Nephron progenitor cell (in vitro differentiated cells): ENCODE measurements at places on chromosomes 11 and 22.

GRCh38 chr11:17386331-17387084 is 2.0 kb downstream of the KCNJ11 start:
- peak overlapping the region; percentile 62 for H3K4me3 ChIP-seq
- H3K27ac ChIP-seq = no peak overlapping the region
- H3K27me3 ChIP-seq = peaks cover 46% of the 10 kb centered on the region
- H3K4me1 ChIP-seq = peaks cover 18% of the 10 kb centered on the region
- no peaks in the 10 kb centered on the region for H3K36me3 ChIP-seq

DNA sequence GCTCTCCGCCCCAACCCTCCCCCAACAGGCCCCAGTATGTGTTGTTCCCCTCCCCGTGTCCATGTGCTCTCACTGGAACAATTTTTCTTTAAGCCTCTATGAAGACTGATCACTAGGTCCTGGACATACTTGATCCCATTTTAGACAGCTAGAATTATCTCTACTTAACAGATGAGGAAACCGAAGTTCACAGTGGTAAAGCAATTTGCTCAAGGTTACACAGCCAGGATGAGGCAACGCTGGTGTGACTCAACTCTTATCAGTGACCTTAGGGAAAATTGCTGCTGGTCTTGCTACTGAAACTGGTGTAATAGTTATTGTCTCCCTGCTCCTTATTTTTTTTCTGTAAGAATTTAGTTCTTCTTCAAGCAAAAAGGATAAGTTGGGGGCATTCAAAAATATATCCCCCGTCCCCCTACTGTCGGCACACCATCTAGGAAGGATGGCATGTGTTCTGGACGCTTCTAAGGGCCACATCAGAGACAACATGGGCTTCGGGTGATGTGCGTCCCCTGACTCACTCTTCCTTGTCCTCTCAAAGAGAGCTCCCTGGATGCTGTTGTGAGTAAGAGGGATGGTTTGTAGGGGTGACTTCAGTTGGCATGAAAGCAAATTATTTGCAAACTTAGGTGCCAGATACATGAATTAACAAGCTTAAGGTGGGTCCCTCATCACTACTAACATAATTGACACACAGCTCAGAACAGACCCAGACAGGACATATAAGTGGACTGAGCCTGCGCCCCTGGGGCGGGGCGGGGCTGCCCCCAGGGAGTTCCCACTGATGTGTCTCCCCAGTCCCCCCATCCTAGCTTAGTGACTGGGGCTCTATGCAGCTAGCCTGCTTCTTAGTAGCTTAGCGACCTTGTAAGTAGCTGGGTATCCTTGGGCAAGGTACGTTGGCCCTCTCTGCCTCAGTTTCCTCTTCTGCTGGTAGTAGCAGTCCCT is 23.6 kb upstream of the ALX4 start:
- H3K36me3 ChIP-seq = no peaks in the 10 kb centered on the region
- DNase-seq = no peak
- no peak overlapping the region for H3K27ac ChIP-seq
- peaks cover 71% of the 10 kb centered on the region for H3K4me1 ChIP-seq
- peaks cover 100% of the 10 kb centered on the region for H3K27me3 ChIP-seq

- peak overlapping the region; percentile 95 for H3K4me3 ChIP-seq
- H3K27ac ChIP-seq = no peak overlapping the region
- peaks cover 12% of the 10 kb centered on the region for H3K36me3 ChIP-seq
- peaks cover 14% of the 10 kb centered on the region for H3K27me3 ChIP-seq
- no peak for DNase-seq
These were observed 1.7 kb upstream of the USP28 start for GRCh38 chr11:113876798-113877669.

DNA sequence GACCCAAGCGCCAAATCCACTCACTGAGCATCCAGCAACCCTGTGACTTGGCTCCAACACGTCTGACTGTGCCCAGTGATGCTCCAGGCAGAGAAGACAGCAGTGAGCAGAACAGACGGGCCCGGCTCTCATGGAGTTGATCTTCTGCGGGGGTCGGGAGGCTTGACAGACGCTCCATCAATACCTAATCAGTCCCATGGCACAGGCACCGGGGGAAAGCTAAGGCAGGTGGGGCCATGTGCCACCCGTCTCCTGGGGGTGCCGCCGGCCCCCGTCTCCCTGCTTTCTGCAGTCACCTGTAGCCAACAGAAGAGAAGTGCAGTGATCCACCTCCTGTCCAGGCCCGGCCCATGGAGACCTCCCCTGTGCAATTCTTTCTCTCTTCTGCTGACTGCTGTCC is 47.5 kb downstream of the LINC01488 start:
- no peaks in the 10 kb centered on the region for H3K36me3 ChIP-seq
- H3K4me1 ChIP-seq = peaks cover 39% of the 10 kb centered on the region
- H3K27me3 ChIP-seq = peaks cover 26% of the 10 kb centered on the region
- H3K27ac ChIP-seq = no peak overlapping the region
- H3K4me3 ChIP-seq = no peak overlapping the region

- peak; percentile 77 for DNase-seq
- no peak overlapping the region for H3K4me3 ChIP-seq
- peaks cover 34% of the 10 kb centered on the region for H3K4me1 ChIP-seq
- peaks cover 4% of the 10 kb centered on the region for H3K36me3 ChIP-seq
- no peak overlapping the region for H3K27ac ChIP-seq
- H3K27me3 ChIP-seq = no peaks in the 10 kb centered on the region
These were observed 71.6 kb downstream of the LRP5 start for GRCh38 chr11:68383976-68384501.

GRCh38 chr22:46045459-46046298 is 68.7 kb upstream of the WNT7B start:
- peaks cover 96% of the 10 kb centered on the region for H3K27me3 ChIP-seq
- no peak overlapping the region for H3K27ac ChIP-seq
- H3K4me1 ChIP-seq = no peaks in the 10 kb centered on the region
- DNase-seq = no peak
- H3K36me3 ChIP-seq = no peaks in the 10 kb centered on the region

DNA sequence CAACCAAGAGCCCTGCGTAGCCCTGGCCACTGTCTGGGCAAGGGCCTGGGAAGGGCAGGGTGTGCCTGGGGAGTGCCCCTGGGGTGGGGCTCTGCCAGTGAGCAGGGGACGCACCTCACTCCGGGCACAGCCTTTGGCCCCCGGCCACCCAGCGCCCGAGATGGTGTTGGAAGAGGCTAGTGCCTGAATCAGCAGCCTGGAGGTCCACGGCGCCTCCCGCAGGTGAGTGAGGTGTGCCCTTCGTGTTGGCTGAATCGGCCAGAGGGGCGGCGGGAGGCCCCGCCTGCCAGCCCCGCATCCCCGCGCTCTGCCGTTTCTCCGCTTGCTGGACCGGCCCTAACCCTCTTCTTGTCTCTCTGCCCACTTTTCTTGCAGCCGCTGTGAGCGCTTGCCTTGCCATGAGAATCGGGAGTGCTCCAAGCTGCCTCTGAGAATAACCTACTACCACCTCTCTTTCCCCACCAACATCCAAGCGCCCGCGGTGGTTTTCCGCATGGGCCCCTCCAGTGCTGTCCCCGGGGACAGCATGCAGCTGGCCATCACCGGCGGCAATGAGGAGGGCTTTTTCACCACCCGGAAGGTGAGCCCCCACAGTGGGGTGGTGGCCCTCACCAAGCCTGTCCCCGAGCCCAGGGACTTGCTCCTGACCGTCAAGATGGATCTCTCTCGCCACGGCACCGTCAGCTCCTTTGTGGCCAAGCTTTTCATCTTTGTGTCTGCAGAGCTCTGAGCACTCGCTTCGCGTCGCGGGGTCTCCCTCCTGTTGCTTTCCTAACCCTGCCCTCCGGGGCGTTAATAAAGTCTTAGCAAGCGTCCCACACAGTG is 60.1 kb downstream of the FBLN1 start:
- H3K4me1 ChIP-seq = peaks cover 7% of the 10 kb centered on the region
- no peak overlapping the region for H3K4me3 ChIP-seq
- peaks cover 4% of the 10 kb centered on the region for H3K27me3 ChIP-seq

GRCh38 chr22:50477923-50478322 is 3.1 kb upstream of the SBF1 start:
- H3K27me3 ChIP-seq = peaks cover 36% of the 10 kb centered on the region
- H3K27ac ChIP-seq = no peak overlapping the region
- H3K36me3 ChIP-seq = no peaks in the 10 kb centered on the region
- H3K4me3 ChIP-seq = no peak overlapping the region
- peaks cover 47% of the 10 kb centered on the region for H3K4me1 ChIP-seq

DNA sequence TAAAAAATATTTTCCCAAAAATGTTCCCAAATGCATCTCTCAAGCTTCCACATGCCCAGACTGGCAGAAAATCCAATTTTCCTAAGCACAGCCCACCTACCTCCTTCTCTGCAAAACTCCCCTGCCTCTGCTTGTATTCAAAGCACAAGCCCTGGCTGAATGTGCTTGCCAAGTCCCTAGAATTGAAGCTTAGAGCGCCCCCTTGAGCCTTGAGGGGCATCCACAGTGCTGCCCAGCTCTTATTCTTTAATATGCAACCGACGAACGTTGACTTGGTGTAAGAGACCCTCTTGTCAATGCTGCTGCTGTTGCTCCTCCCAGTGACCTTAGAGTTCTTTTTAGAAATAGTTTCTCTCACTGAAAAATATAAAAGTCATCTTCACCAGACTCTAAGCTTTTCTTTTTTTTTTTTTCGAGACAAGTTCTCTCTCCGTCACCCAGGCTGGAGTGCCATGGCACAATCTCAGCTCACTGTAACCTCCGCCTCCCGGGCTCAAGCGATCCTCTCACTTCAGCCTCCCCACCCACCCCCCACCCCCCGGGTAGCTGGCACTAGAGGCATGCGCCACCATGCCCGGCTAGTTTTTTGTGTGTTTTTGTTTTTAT is 63.5 kb upstream of the CAPRIN1 start:
- peak; percentile 45 for DNase-seq
- peaks cover 5% of the 10 kb centered on the region for H3K4me1 ChIP-seq
- no peak overlapping the region for H3K4me3 ChIP-seq
- H3K27me3 ChIP-seq = peaks cover 7% of the 10 kb centered on the region

DNA sequence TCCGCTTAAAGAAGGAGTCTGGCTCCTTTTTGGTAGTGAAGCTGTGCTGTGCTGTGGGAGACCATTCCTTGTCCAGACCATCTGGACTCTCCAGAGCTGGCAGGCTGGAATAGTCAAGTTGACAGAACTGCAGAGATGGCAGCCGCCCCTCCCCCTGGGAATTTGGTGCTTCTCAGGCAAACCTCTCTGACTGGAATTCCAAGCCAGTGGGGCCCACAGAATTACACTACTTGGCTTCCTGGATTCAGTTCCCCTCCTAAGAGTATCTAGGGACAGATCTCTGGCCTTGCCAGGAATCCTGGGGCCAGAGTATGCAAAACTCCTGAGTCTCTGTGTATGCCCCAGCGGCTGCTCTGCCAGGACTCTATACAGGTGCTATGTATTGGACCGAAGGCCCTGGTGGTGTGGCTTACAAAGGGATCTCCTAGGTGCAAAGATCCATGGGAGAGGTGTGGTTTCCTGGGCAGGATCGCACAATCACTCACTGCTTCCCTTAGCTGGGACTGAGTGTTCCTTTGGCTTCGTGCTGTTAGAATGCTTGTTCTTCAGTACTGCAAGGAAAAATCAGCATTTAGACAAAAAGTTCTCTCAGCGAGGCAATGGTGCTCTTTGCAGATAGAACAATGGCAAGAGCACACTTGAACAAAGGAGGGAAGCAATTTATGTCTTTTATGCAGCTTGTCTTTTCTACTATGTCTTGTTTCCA is 86.8 kb downstream of the PRMT3 start:
- H3K36me3 ChIP-seq = peaks cover 49% of the 10 kb centered on the region
- no peaks in the 10 kb centered on the region for H3K27me3 ChIP-seq
- H3K4me3 ChIP-seq = no peak overlapping the region
- no peaks in the 10 kb centered on the region for H3K4me1 ChIP-seq
- DNase-seq = no peak
- H3K27ac ChIP-seq = no peak overlapping the region

GRCh38 chr11:80822308-80822707 is 1381.5 kb upstream of the TENM4 start:
- no peak for DNase-seq
- no peak overlapping the region for H3K4me3 ChIP-seq
- no peaks in the 10 kb centered on the region for H3K27me3 ChIP-seq

- H3K4me1 ChIP-seq = peaks cover 8% of the 10 kb centered on the region
- no peak overlapping the region for H3K4me3 ChIP-seq
- no peak for DNase-seq
- H3K27ac ChIP-seq = no peak overlapping the region
- H3K36me3 ChIP-seq = no peaks in the 10 kb centered on the region
These were observed 109.3 kb upstream of the TBCEL start for GRCh38 chr11:120914601-120915000.

DNA sequence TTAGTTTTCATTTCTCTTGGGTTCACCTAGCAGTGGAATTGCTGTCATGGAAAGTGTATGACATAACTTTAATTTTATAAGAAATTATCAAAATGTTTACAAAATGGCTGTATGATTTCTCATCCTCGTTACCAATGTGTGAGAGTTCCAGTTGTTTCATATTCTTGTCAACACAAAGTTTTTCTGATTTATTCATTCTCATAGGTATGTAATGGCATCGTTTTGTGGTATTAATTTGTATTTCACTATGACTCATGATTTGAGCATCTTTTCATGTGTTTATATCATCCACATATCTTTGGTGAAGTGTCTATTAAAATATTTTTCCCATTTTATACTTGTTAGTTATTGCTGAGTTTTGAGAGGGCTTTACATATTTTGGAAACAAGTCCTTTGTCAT is 5.5 kb downstream of the FAM111B start:
- peaks cover 13% of the 10 kb centered on the region for H3K4me1 ChIP-seq
- H3K27me3 ChIP-seq = peaks cover 2% of the 10 kb centered on the region
- no peak overlapping the region for H3K4me3 ChIP-seq
- DNase-seq = no peak
- H3K27ac ChIP-seq = no peak overlapping the region

- H3K27me3 ChIP-seq = peaks cover 8% of the 10 kb centered on the region
- no peak for DNase-seq
- H3K4me3 ChIP-seq = no peak overlapping the region
- H3K36me3 ChIP-seq = no peaks in the 10 kb centered on the region
- H3K4me1 ChIP-seq = peaks cover 9% of the 10 kb centered on the region
These were observed 8.0 kb upstream of the PSMC3 start for GRCh38 chr11:47434011-47434786.

DNA sequence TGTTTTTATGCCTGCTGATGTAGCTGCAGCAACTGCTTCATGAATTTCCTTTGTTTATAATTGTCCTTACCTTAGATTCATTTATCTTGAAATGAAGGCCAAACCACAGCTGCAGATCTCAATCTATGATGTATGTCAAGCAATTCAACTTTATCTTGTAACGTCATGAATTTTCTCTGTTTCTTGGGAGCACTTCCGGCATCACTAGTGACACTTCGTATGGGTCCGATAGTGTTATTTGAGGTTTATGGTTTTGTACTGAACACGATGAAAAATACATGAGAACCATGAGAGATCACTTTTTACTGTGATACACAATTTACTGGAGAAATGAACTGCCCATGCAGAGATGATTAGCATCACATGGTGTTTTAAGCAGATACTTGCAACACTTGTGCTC is 98.5 kb downstream of the CSTPP1 start:
- H3K4me1 ChIP-seq = peaks cover 9% of the 10 kb centered on the region
- no peak overlapping the region for H3K4me3 ChIP-seq
- peaks cover 33% of the 10 kb centered on the region for H3K36me3 ChIP-seq
- DNase-seq = no peak
- peak overlapping the region; percentile 75 for H3K27ac ChIP-seq
- H3K27me3 ChIP-seq = no peaks in the 10 kb centered on the region
